Cerebellum (tissue), 4 donors: ENCODE measurements at places on chromosomes 16 and 17.

DNA sequence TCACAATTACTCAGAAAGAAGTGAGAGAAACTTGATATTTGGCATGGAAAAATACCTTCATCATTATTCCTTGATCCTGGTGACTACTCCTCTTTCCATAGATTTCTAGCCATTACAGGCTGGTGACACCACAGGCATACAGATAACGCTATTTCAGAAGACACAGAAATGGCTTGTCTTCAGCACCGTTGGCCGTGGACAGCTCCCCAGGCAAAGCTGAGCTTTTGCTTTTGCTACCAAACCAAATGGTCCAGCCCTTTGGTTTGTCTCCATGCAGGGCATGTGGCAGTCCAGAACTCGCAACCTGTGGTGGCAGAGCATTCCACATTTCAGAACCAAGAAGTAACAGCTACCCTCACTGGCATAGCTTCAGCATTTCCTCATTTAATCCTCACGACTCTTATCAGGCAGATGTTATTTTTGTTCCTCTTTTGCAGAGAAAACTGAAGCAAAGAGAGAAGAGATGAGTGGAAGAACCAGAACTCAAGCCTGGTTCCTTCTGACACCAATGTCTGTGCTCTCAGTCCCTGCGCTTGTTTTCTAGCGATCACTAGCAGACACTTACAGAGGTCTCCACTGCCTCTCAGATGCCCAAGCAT, 55.5 kb downstream of the HS3ST4 start:
- DNase-seq, result no peak

DNA sequence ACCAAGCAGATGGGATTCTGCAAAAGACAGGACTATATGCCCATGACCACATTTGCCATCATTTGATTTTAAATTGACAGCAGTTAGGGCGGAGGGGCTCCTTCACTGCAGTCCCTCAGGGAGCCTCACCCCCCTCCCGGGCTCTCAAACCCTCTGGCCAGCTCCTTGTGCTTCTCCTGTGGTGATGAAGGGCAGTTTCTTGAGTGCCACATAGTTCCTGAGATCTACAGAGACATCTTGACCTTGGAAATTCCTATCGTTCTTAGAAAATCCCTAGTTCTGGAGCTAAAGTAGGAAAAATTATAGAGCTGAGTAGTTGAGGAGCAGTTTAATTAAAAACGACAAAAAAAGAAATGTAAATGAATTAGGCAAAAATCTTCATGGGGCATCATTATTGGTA, 231.5 kb downstream of the CCDC182 start:
- DNase-seq, result no peak

DNA sequence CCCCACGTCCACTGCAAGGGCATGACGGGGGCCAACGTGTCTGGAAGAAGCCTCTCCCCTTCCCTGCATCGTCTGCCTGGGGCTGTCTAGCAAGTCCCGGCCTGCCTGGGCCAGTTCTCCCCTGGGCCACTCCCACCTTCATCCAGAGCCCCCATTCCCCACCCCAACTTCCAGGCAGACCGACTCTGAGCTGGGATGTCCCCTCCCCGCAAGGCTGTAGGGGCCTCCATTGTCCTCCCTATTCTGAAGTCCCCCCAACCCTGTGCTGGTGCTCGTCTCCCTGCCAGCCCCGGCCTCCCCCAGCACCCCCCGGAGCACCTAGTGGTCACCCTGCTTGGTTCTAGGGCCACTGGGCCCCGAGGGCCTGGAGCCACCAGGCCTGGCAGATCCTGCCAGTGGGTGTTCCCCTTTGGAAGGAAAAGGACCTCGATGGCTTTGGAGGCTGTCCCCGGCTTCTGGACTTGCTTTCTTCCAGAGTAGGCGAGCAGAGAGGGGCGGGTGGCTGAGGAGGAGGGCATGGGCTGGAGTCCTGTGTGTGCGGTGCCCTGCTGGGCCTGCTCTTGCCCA, 4.8 kb downstream of the GLIS2 start:
- DNase-seq, result no peak

GRCh38 chr17:12977008-12977751, 40.6 kb downstream of the ELAC2 start:
- DNase-seq, result no peak

GRCh38 chr17:72069586-72070202, 51.1 kb upstream of the SOX9 start:
- DNase-seq, result no peak

DNA sequence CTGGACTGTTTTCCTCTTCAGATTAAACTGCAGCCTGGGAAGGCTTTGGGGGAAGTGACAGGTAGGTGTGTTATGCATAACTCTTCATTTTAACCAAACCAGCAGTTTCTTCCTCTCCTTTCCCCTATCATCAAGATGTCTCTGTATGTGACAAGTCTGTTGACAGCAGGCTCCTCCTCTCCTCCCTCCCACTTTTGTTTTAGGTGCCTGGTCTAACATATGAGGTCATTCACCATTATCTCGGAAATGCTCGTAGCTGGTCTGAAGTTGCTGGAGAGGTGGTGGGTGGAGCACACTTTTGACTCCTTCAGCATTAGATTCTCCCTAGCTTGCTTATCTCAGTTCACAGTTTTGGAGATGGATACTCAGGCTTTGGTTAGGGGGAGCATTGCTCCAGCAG, 571.0 kb upstream of the EEF2KMT start:
- no peak for DNase-seq

DNA sequence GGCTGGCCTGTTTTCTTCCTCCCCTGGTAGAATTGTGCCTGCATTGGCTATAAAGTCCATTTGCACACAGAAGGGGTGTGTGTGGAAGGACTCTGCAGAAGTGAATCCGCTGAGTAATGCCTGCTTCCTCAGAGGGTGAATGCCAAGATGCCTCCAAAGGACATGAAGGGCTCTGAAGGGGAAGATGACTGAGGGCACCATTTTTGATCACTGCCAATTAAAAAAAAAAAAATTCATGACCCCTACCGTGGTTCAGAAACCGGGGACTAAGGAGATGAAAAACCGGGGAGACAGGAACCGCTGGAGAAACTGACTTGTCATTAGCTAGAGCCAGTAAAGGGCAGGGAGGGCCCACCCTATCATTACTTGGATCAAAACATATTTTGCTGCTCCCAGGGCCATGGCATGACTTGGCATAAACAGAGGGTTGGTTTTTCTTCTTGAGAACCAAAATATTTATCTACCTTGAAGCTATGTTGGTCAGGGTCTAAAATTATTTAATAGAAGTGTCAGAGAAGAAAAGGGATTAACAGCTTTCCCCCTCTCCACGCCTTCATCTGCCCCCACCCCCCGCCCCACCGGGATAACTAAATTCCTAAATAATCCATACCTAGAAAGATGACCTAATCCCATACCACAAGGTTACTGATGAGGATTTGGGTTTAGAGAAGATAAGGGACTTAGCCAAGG, 3.6 kb upstream of the USP7 start:
- no peak for DNase-seq

DNA sequence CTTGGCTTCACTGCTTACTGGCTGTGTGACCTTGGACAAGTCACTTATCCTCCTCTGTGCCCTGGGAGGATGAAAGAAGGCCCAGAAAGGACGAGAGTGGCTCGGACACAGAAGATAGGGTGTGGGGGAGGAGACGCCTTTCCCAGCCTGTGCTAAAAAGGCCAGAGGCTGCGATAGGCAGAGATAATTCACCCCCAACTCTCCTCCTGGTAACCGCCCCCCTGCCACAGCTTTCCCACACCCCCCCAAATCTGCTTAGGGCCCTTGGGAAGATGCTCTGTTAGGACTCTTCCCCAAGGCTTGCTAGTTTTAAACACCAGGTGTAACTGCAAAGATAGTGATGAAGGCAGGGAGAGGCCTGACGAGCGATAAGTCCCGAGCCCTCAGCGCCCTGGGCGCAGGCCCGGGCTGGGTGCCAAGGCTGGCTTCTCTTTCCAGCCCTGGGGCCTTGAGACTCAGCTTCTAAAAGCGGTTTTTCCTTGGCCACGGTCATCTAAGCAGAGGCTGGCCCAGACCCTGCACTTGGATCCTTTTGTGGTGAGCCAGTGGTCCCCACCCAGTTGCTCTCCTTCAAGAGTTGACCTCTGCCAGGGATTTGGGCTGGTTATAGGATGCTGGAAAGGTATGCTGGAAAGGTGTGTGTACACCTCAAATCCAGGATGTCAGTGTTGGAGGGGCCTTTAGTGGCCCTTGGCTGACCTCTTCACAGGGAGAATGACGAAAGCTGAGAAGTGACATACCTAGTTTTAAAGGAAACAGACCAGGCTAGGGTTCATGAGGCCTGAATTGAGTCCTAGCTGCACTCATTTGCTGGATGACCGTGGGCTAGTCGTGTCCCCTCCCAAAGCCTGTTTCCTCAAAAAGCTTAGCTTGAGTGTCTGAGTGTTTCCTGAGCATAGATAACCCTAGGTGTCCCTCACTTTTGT, 3.4 kb upstream of the PPP1R9B start:
- no peak for DNase-seq

- no peak for DNase-seq
These were observed 45.8 kb upstream of the ZCCHC14 start for GRCh38 chr16:87538594-87538993.

DNA sequence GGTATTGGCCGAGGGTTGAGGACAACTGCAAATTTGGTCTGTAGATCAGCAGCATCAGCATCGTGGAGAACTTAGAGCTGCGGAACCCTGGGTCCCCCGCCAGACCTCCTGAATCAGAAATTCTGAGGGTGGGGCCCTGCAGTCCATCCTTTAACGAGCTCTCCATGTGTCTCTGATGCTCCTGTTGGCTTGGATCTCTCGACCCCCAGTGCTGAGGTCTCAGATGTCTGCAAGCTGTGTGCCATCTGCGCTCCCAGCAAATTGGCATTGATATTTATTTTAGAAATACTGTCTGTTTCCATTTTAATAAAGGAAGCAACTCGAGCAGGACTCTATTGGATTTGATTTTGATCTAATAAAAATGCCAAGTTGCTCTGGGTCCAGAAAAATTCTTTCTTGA, 250.0 kb downstream of the KATNIP start:
- DNase-seq, result peak; percentile 35

GRCh38 chr17:20203761-20204263, 194.7 kb downstream of the SPECC1 start:
- DNase-seq, result no peak

GRCh38 chr17:64020056-64020766, at the start of gene ICAM2:
ICAM2 (minus strand) TSS chr17:64020633; CDS start chr17:64006691, 13,942 bp downstream.
- DNase-seq, result no peak

DNA sequence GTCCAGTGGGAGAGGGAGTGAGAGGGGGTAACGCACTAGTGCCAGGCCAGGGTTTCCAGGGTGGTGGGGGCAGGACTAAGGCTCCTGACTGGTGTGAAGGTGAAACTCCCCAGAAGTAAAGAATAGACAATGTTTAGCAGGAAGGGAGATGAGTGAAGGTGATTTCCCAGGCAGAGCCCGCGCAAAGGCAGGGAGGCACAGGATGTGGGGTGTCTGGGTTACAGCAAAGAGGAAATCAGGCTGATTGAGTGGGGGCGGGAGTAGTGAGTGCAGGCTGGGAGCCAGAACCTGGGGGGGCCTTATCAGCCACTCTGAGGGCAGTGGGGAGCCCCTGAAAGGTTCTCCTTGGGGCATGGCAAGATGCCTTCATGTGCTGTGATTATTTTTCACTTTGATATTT, 167.5 kb downstream of the UTP18 start:
- no peak for DNase-seq

GRCh38 chr16:61024180-61024900, 1011.9 kb downstream of the CDH8 start:
- no peak for DNase-seq

- DNase-seq, result no peak
These were observed 243.5 kb downstream of the XYLT1 start for GRCh38 chr16:17227278-17227677.

DNA sequence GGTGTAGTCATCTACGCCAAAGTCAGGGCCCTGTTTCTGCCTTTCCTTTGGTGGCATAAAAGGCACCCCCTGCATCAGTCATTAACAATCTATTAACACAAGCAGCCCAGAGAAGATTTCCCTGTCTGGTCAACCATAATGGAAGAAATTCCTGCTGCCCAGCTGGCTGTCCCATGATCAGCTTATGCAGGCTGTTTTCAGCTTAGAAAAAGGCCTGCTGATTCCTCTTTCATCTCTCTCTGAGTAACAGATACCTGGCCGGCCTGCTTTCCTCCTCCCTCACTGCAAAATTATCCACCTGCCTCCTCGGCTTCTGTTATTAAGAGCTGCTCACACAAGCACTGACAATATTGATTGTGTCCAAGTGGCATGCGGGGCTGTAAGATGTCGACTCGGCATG, 70.3 kb upstream of the MMP2 start:
- no peak for DNase-seq

GRCh38 chr17:3015890-3016289, 47.5 kb downstream of the OR1D5 start:
- no peak for DNase-seq

GRCh38 chr16:3822366-3823045, 58.0 kb downstream of the CREBBP start:
- no peak for DNase-seq

- no peak for DNase-seq
These were observed 8.5 kb downstream of the ZFPM1 start for GRCh38 chr16:88461331-88462269.

DNA sequence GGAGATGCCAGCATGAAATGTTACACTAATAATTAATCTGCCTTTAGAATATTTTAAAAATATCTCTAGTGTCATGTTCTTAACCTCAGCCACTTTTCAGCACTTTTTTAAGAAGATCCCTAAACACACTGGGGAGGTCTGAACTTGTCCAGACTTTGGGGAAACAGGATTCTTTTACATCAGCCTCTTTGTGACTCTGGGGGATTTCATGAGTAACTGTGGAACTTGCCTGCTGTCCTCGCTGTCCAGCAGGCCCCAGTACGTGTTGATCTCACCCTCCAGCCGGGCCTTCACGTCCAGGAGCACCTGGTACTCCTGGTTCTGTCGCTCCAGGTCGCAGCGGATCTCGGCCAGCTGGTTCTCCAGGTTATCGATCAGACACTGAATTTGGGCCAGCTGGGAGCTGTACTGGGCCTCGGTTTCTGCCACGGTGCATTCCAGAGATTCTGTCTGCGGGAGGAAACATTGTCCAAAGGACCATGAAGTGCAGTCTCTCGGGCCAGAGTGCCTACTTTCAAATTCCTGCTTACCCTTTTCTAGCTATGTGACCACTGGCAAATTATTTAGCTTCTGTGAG, 5.5 kb downstream of the KRT40 start:
- no peak for DNase-seq

DNA sequence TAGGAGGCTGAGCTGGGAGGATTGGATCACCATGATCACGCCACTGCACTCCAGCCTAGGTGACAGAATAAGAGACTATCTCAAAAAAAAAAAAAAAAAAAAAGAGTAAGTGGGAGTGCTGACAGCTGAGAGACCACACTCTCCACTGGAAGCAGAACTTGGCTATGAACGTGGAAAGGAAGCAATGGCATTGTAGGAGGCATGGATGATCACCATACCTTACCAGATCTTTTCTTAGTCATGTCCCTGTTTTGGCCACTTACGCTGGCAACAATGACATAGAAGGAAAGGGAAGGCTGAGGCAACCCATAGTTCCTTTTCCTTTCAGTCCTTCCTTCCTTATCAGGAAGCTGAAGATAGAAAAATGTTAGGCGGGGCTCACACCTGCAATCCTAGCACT, 3.7 kb upstream of the ATP1B2 start:
- DNase-seq, result no peak
